Myocyte (in vitro differentiated cells): ENCODE measurements at places on chromosomes 6 and 20. TPM values are rescaled to one million over a fixed set of nuclear protein-coding genes. Genes with fewer than 3 reads are reported as not detected.
A peak's percentile ranks its signal among the peaks of the same experiment; 100 is the strongest.

- DNase-seq: no peak
Measured at GRCh38 chr20:55269913-55270312, 735.4 kb downstream of the CBLN4 start.

- DNase-seq: no peak
Measured at GRCh38 chr6:15985379-15985959, 143.4 kb upstream of the MYLIP start.

DNA sequence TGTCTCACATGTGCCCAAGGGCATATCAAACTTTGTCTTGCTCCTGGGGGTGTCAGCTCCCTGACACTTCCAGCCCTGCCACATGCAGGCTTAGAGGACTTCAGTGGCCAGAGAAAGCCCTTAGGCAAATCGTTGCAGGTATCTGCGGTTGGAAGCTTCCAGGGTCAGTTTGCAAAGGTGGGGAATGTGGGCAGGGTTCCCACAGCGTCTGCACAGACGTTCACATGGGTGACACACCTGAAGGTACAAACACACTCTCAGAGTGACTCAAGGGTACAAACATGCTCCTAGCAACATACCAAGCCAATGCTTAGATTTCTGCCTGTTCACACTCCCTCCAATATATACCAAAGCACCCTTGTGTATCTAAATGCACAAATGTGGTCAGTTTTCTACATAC, 30.0 kb downstream of the VSTM2L start:
- DNase-seq: no peak

- peak; percentile 92 for DNase-seq
Measured at GRCh38 chr6:5672581-5673011, 334.1 kb downstream of the NRN1 start.

- no peak for DNase-seq
Measured at GRCh38 chr6:126071000-126071647, 84.8 kb downstream of the TRMT11 start.

Gene DEK
- total RNA-seq: 90.8 and 136 TPM in 2 replicates

Gene ECT2L
- not detected in 2 replicates for total RNA-seq

DNA sequence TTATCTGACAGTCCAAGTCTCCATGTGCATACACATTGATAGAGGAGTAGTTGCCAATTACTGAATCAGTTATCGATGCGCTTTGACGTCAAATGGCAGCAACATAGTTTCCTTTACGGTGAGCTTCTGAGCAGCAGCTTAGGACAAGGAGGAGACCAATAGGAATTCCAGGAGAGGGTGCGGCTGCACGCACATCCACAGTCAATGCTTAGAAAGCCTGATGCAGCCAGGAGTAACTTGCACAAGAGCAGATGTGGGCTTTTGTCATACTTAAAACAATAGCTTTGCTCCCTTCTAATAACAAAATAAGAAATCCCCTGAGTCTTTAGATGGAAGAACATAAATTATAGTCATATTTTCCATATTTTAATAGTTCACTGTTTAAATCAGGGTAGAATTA, 442.1 kb downstream of the BCKDHB start:
- DNase-seq: no peak

DNA sequence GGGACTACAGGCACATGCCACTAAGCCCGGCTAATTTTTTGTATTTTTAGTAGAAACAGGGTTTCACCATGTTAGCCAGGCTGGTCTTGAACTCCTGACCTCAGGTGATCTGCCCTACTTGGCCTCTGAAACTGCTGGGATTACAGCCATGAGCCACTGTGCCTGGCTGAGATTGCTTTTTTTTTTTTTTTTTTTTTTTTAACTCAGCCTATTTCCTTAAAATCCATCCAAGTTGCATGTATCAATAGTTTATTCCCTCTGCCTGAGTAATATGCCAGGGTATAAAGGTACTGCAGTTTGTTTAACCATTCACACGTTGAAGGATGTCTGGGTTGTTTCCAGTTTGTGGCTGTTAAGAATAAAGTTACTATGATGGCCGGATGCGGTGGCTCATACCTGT, 10.7 kb downstream of the SLX4IP start:
- no peak for DNase-seq

DNA sequence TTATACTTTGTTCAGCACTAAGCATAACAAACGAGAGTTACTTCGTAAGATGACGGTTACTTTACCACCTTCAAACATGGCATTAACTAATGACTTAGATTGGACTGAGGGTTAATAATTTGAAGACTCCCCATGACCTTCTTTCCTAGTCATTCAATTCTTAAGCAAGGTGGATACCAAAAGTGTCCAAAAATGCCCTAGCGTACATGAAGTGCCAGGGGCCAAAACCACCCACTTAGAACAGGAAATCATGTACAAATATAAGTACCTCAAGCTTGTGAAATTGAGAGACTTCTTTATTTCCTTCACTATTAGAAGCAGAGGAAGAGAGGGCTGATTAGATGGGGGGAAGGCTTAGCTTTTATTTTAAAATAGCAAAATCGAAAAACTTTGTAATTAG, 166.4 kb downstream of the ATXN1 start:
- no peak for DNase-seq

Gene TREM1
- total RNA-seq: not detected in 2 replicates

GRCh38 chr6:140178520-140178919, 804.1 kb upstream of the CITED2 start:
- DNase-seq: no peak

DNA sequence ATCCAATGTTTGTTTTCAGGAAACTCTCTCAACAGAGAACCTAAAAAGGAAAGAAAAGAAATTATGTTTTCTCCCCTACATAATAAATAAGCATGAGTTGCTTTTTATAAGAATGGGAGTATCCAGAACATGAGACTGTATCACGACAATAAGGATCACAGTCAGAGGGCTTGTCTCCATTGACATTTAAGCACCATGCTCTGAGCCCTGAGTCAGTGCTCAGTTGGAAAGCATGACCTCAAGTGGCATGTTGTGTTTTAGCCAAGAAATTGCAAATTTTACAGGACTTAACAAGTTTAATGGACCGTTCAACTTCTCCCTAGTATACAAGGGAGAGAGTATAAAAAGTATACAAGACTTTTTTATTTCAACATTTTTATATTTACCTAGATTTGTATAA, 431.6 kb downstream of the GJA1 start:
- DNase-seq: peak; percentile 22

Gene XKR7
- not detected in 2 replicates for total RNA-seq

DNA sequence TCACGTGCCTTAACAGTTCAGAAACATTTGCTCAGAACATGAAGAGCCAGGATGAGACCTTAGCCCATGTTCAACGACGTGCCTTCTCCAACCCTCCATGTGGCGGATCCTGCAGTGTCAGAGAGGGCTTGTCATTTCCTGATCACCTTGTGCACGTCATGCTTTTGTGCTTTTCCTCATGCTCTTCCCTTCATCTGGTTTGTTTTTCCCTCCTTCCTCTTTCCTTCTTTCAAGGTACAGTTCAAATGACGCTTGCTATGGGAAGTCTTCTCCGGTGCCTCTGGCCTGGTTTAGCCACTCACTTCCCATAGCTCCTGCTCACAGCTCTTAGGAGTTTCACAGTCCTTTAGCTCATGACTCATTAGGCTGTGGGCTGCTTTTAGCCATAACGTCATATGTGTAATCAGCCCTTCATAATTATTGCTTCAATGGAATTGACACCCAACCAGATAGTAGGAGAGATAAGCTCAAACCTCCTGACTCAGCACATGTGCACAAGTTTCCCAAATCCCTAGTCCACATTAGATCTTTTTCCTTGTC, 102.7 kb upstream of the CNKSR3 start:
- DNase-seq: peak; percentile 72

GRCh38 chr6:38755874-38756273, 40.8 kb downstream of the DNAH8 start:
- DNase-seq: no peak

GRCh38 chr20:23132293-23132929, 46.3 kb upstream of the CD93 start:
- DNase-seq: no peak

Gene C6orf58
- 0.62 TPM in 1 of 2 replicates, not detected in the other for total RNA-seq

DNA sequence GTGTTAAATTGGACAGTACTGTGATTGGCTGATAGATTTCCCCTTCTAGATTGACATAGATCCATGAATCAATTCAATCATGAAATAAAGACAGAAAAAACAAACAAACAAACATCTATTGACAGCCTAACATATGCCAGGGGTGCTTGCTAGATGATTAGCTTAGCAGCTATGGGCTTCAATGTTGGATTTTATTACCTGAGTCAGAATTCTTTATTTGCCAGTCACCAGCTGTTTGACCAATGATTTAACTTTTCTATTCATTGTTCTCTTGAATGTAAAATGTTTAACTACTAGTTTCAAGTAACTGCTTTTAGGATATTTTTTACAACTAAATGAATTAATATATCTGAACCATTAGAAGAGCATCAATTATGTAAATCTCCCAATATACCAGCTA, 901.3 kb upstream of the CITED2 start:
- DNase-seq: no peak

- DNase-seq: no peak
Measured at GRCh38 chr20:58117944-58118343, 110.5 kb downstream of the ANKRD60 start.

Gene IPCEF1
- total RNA-seq: not detected in 2 replicates

DNA sequence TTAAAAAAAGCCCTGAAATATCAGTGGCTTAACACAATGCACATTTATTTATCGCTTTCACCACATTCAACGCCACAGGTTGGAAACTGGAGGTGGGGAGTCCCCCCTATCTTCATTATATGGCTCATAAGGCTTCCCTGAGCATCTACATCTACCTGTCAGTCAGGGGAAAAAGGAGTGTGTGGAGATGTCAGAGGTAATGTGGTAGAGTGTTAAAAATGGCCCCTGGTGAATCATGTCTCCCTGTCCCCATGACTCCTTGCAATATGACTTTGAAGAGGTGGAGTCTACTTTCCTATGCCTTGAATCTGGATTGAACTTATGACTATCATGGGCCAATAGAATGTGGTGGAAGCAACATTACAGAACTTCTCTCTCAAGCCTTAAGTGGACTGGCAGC, 65.5 kb upstream of the BTBD3 start:
- DNase-seq: no peak

- DNase-seq: no peak
Measured at GRCh38 chr6:3239110-3239830, 11.8 kb upstream of the TUBB2B start.

- DNase-seq: no peak
Measured at GRCh38 chr6:20620043-20620442, 85.8 kb downstream of the CDKAL1 start.

GRCh38 chr6:36826520-36827227, 12.6 kb downstream of the CPNE5 start:
- DNase-seq: no peak

Gene RAET1E
- total RNA-seq: 4.1 and 6.8 TPM in 2 replicates

- DNase-seq: no peak
Measured at GRCh38 chr6:83590416-83590815, 78.1 kb downstream of the PRSS35 start.

Gene VIP
- total RNA-seq: not detected in 2 replicates

Gene MAPK13
- total RNA-seq: 0.62 and 0.80 TPM in 2 replicates

Gene ABHD16B
- not detected in 2 replicates for total RNA-seq

Gene CYP24A1
- 0.10 and 0.35 TPM in 2 replicates for total RNA-seq

DNA sequence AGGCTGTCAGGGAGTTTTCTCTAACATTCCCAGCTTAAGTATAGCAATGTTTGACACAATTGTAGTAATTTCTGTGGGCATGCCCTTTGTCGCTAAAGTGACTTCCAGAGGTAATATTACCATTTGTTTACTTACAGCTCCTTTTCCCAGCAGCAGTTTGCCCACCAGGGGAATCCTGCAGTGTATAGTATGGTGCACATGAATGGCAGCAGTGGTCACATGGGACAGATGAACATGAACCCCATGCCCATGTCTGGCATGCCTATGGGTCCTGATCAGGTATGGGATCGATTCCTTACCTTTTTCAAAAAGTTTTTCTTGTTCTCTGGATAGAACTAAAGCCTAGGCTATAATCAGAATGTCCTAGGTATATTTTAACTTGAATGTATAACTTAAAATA, 132.5 kb downstream of the SULF2 start:
- DNase-seq: no peak

GRCh38 chr6:129842881-129843409, 18.2 kb downstream of the TMEM244 start:
- DNase-seq: no peak

DNA sequence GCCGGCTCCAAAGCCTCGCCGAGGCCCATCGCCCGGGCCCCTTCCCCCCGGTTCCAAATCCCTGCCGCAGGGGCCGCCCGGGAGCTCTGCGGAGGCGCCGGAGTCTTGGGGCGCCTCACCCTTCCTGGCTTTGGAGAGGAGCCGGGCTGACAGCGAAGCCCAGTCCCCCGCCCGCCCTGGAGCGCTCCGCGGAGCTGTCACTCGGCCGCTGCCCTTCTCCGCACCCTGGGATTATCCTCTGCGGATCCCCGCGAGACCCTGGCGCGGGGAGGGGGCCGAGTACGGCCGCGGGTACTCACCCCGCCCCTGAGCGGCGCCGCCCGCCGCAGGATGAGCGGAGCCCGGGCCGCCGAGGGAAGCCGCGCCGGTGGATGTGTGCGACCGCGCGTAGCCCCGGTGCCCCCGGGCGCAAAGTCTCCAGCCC, 343 bp downstream of the SNAP91 start:
- peak; percentile 13 for DNase-seq

DNA sequence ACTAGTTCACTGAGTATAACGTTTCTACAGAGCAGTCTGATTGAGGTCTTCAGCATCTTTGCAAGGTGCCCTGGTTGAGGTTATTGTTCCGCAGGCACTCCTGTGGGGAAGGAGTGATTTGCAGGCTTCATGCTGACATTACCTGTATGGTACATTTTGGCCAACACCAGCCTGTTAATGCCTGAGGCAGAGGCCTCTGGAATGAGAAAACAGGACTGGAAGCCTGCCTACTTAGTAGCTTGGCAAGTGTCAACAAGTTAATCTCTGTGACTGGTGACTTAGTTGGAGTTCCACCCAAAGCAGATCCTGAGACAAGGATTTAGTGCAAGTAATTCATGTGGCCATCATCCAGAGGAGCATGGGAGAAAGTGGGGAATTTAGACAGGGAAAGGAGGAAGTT, 24.6 kb downstream of the MAS1 start:
- no peak for DNase-seq

Gene CST4
- not detected in 2 replicates for total RNA-seq

Gene PLEKHG1
- under 0.01 TPM in 1 of 2 replicates, not detected in the other for total RNA-seq

- DNase-seq: no peak
Measured at GRCh38 chr20:29744071-29744470, 1513.4 kb upstream of the DEFB115 start.

Gene EBF4
- 0.31 and 0.94 TPM in 2 replicates for total RNA-seq

GRCh38 chr6:21102201-21102600, 491.4 kb upstream of the SOX4 start:
- DNase-seq: no peak

DNA sequence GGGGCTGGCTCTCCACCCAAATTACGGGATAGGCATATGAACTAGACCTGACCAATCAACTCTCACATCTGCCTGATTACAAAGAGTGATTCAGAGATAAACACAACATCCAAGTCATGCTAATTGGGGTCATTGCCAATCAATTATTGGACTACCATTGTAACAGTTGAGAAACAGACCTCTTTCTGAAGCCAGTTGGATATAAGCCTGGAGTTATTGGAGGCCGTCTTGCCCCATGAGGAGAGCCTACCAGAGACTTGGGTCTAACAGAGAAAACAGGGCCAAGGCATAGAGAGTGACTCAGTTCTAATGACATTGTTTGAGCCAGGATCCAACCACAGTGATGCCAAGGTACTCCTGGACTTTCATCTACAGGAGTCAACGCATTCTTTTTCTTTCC, 39.4 kb upstream of the HIVEP2 start:
- DNase-seq: no peak

Gene VSX1
- total RNA-seq: not detected in 2 replicates

Gene GSTA4
- 40.1 and 40.6 TPM in 2 replicates for total RNA-seq

Gene CYP21A2
- total RNA-seq: not detected in 2 replicates
